ENCODE measurements at places on chromosomes 6 and 20. TPM values are rescaled to one million over a fixed set of nuclear protein-coding genes. Genes with fewer than 3 reads are reported as not detected.

SIRPB1 gene
- polyA plus RNA-seq = 0.47 TPM

C6orf141 gene
- 0.43 TPM for polyA plus RNA-seq

DCBLD1 gene
- 4.6 TPM for polyA plus RNA-seq

KIFC1 gene
- 0.29 TPM for polyA plus RNA-seq

KCNK17 gene
- 0.63 TPM for polyA plus RNA-seq
